ENCODE measurements at places on chromosomes 1 and 21. TPM values are rescaled to one million over a fixed set of nuclear protein-coding genes. Genes with fewer than 3 reads are reported as not detected.

DNA sequence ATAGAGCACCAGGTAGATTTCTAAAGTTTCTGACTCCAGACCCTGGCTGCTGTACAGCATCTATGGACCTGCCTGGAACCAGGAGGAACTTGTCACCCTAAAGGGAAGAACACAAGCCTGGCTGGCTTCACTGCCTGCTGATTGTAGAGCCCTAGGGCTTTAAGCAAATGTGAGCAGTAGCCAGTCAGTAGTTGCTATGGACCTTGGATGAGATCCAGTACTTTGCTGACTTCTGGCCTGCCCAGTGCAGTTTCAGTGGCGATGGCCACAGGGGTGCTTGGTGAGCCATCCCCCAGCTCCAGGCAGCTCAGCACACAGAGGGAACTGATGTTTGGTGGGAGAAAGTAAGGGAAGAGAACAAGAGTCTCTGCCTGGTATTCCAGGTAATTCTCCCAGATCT, 68.4 kb downstream of the ATP6V1G3 start:
- H3K4me3 ChIP-seq = no peak overlapping the region
- no peak for DNase-seq
- H3K27me3 ChIP-seq = no peaks in the 10 kb centered on the region
- no peaks in the 10 kb centered on the region for H3K36me3 ChIP-seq
- no peaks in the 10 kb centered on the region for H3K4me1 ChIP-seq

- no peaks in the 10 kb centered on the region for H3K27me3 ChIP-seq
- no peak overlapping the region for H3K27ac ChIP-seq
- no peaks in the 10 kb centered on the region for H3K36me3 ChIP-seq
- DNase-seq = no peak
- no peaks in the 10 kb centered on the region for H3K4me1 ChIP-seq
These were observed 104.0 kb downstream of the GABPA start for GRCh38 chr21:25838809-25839208.

The WNT9A gene
- total RNA-seq = 7.0 TPM

The NTRK1 gene
- 1.9 TPM for total RNA-seq
